AG20443 (cell line): ENCODE measurements at places on chromosomes 3 and 15.

DNA sequence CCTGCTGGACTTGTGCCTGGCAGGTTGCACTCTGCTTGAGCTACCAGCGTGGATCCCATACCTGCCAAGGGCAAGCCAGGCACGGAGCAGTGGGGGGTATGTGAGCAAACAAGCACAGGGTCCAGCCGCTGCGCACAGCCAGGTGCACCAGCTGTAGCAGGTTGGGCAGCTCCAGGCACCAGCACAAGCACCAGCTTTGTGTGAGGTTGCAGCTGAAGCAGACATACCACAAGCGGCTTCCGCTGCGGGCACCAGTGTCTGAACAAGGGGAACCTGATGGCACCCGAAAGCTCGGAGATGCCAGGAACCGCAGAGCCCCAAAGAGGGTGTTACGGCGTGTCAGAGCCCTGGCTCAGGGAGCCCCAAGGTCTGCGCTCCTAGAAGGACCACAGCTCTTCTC is 472.7 kb upstream of the ARL6 start:
- no peak for DNase-seq

GRCh38 chr15:90104551-90104950 is 2.3 kb upstream of the IDH2 start:
- no peak for DNase-seq

DNA sequence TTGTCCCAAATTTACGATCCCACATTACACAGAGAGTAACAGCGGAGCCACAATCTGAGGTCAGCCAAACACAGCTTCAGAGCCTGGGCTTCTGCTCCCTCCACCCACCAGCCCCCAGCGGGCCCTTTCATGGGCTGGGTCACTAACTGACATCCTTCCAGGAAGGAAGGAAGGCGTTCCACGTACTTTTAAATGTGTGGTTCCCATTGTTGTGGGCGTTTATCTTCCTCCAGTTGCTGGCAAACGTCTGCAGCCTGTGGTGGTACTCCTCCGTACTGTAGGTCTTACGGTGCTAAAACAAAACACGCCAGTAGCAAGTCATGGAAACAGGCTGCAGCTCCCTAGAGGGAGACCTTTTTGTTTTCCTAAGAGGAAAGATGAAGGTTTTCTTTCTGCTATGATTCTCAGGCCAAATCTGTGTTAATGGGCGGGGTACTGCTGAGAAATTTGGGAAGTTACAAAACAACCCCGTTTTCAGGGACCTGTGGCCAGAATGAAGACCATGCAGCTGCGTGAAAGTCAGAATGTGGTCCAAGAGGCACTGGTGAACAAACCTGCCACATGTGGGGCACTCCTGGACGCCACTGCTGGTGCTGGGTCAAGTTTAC is 7.6 kb downstream of the CTSH start:
- no peak for DNase-seq

DNA sequence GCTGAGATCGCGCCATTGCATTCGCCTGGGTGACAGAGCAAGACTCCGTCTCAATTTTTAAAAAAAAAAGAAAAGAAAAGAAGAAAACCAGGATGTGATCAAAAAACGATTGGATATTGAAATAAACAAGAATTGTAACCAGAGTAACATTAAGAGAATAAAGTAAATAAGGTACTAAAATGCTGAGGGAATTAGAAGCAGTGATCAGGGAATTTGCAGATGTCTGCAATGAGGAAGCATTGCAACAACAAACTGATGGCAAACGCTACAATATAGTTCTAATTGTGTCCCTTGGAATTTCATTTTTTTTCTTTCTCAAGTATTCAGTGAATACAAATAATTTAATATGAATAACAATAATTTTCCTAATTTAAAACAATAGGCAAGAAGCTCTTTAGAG is 1077.5 kb downstream of the TBL1XR1 start:
- DNase-seq: no peak

GRCh38 chr15:57892181-57892580 is 173.3 kb downstream of the ALDH1A2 start:
- DNase-seq: no peak

GRCh38 chr15:25805031-25805430 is 58.1 kb downstream of the ATP10A start:
- peak; percentile 49 for DNase-seq

GRCh38 chr15:36544518-36545466 is 34.6 kb upstream of the CDIN1 start:
- DNase-seq: peak; percentile 17

DNA sequence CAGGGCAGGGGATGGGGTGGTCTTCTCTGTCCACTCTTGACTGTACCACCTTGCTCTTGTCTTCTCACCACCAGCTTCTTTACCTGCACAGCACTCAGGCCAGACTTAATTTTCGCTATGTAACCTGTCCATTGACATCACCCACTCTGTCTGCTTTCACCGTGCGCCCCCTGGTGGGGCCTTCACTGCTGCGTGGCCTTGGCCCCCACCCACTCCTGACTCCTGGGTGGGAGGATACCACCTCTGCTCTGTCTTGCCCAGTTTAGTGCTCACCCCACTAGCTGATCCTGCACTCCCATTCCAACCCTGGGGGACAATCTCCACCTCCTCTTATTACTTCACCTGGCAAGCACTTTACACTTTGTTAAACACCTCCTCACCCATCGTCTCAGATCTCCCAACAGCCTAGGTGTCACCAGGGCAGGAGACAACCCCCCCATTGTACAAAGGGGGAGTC is 17.7 kb downstream of the PTH1R start:
- DNase-seq: peak; percentile 74

DNA sequence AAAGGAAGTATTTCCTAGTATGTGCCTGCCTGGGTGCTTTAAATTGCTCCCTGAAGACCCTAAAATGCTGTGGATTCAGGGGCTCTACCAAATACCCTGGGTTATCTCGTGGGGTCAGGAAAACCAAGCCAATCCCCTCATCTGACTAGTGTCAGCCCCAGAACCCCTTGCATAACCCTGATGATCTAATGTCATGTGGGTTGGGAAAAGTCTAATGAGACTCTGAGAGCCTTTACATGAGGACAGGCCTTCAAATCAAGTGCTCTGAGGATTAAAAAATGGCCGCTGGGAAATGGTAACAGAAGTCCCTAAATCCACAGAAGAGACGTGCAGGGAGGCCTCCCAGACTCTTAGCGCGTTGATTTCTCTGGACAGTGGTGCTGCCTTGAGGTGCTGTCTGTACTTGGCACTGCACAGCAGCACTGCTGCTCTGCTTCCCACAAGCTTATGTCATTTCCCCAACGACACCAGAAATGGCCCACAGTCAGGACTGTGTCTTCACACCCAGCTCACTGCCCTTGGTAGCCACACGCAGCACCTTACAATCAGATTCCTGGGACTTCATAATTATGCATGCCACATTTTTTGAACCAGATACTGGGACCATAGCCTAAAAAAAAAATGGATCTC is 16.6 kb downstream of the EIF4E3 start:
- no peak for DNase-seq

DNA sequence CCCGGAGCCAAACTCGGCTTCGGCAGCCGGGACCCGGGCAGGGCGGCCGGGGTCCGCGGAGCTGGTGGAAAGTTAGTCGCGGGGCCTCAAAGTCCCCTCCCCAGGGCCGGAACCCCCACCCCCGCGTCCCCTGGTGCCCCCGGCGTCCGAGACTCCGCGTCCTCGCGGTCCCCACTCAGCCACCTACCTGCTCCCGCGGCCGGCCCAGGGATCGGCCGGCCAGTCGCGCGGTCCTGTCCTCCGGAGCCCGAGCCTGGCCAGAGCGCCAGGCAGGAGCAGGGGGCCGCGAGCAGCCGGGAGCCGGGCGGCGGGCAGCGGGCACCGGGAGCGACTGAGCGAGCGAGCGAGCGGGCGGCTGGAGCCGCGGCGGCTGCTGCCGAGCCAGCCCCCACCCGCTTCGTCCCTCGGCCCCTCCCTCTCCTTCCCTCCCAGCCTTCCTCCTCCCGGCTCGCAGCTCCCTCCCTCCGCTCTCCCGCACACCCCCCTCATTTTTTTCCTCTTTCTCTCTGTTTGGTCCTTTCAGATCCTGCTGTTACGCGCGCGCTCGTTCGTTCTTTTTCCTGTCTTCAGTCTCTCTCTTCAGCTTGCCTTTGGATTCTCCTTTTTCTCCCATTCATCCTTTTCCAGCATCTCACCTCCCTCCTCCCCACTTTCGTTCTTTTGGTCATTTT is at the start of gene MEGF11:
Gene MEGF11 (minus strand): TSS at position 333 of the 671 bp plus-strand sequence. CDS start 125,347 bp downstream, outside the sequence.
- peak; percentile 67 for DNase-seq

DNA sequence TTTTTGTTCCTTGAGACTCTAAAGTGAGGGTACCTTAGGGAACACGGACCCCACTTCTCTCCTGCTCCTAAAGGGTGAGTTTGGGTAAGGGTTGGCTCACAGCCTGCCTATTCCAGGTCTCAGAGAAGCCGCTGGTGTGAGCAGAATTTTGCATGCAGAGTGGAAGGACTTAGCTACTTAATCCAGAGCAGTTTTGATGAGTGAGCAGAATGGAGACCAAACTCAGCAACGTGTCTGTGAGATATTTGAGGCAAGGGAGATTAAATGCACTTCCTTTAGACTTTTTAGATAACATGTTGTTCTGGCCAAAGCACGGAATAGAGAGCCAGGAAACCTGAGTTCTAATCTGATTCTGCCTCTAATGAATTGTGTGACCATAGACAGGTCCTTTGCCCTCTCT is 5.1 kb downstream of the SLC24A1 start:
- DNase-seq: no peak

- no peak for DNase-seq
Measured at GRCh38 chr3:151798466-151798865, 15.4 kb upstream of the AADAC start.

DNA sequence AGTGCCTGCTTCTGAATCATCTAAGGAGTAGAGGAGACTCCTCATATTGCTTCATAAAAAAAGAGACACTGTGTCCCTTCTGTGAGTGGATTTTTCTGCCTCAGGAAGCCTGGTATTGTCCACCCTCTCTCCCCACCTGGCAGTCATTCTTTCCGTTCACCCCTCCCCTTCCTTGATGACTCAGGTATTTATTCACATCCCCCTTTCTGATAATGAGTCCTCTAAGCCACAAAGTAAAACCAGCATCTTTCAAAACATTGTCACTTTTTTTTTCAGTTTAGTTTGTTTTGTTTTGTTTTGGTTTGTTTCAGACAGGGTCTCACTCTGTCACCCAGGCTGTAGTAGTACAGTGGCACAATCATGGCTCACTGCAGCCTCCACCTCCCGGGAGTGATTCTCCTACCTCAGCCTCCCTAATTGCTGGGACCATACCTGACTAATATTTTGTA is 65.2 kb upstream of the UBE2E1 start:
- peak; percentile 22 for DNase-seq

- DNase-seq: no peak
Measured at GRCh38 chr3:53196575-53197407, 35.8 kb downstream of the PRKCD start.

DNA sequence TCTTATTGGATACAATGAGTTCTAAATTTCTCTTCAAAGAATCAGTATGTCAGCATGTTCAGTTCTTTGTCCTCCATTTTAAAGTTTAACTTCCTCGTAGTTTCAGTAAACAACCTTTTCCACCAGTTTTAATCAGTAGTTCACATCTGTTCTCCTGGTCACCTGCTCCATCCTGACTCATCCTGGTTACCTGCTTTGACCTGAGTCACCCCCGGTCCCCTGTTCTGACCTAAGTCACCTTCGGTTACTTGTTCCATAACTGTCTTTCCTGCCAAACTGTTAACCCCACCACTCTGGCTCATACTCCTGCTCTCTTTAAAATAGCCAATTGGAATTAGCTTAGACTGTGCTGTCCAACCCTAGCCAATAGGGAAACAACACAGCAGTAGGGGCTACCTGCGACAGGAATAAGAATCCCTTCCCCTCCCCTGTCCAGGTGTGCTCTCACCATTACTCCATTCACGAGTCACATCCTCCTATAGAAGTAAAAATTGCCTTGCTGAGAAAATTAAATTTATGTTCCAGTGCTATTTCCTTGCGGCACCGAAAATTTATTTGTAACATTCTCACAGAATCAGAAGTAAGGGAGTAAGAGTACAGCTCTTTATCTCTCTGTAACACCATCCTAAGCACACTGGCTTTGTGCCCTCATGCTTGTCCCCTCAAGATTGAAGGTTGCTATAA is 23.8 kb downstream of the TRANK1 start:
- DNase-seq: no peak

GRCh38 chr3:134625462-134625861 is 25.4 kb downstream of the KY start:
- DNase-seq: no peak

- DNase-seq: no peak
Measured at GRCh38 chr3:132537297-132537696, 59.8 kb upstream of the ACKR4 start.

DNA sequence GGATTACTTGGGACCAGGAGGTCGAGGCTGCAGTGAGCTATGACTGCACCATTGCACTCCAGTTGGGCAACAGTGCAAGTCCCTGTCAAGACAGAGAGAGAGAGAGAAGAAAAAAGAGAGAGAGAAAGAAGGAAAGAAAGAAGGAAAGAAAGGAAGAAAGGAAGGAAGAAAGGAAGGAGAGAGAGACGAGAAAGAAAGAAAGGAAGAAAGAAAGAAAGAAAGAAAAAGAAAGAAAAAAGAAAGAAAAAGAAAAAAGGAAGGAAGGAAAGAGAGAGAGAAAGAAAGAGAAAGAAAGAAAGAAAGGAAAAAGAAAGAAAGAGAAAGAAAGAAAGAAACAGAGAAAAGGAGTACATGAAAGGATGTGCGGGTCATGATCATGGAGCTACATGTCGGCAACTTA is 80.2 kb downstream of the ATP13A4 start:
- no peak for DNase-seq

- DNase-seq: peak; percentile 24
Measured at GRCh38 chr3:187852842-187853730, 107.8 kb upstream of the BCL6 start.

- no peak for DNase-seq
Measured at GRCh38 chr3:130849091-130849552, 44.8 kb upstream of the ATP2C1 start.

DNA sequence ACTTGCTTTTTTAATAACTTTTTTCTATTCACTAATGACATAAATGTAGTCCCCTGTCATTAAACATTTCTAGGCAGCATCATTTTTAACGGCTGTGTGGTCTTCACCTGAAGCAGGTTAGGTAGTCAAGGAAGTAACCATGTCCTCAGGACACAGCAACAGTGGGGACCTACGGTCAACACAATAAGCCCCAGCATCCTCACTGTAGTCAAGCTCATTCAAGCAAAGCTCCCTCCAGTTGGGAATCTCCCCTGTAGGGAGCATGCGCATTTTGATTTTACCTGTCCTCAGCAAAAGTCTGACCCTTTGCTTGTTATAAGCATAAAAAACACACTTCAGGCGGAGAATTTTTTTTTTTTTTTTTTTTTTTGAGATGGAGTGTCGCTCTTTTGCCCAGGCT is 151.4 kb downstream of the SHQ1 start:
- no peak for DNase-seq

DNA sequence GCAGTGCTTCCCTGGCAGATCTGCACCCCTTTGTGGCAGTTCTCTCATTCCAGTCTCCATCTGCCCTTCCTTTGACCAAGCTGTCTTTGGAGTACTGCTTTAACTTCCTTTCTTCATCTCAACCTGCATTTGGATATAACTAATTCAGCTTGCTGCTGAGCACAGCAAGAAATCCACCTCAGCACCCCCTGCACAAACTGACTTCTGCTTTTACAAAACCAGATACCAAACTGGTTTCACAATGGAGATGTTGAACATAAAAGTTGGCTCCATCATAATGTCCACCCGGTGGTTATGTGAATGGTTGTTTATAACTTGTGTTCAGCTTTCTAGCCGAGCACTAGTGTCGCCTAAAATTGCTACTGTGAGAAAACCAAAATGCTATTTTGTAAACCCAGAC is 341.1 kb upstream of the SEMA6D start:
- no peak for DNase-seq
